ENCODE measurements at places on chromosomes 7 and 10. TPM values are rescaled to one million over a fixed set of nuclear protein-coding genes. Genes with fewer than 3 reads are reported as not detected.

The GATA3 gene
- total RNA-seq = not detected

DNA sequence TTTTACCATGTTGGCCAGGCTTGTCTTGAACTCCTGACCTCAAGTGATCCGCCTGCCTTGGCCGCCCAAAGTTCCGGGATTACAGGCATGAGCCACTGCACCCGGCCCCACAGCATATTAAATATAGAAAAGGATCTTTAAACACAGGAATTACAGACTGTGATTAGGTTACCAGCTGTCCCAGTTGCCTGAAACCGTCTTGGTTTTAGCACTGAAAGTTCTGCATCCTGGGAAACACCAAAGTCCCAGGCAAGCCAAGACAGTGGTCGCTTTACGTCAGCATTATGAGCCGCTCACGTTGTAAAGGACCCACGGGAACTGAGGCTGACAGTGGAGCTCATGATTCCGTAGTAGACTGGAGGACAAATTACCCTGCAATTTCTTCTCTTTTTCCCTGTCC is 69.0 kb upstream of the FAM180A start:
- no peak for DNase-seq
- no peaks in the 10 kb centered on the region for H3K36me3 ChIP-seq
- no peaks in the 10 kb centered on the region for H3K27me3 ChIP-seq
- no peaks in the 10 kb centered on the region for H3K4me1 ChIP-seq
- H3K27ac ChIP-seq = no peak overlapping the region
- no peak overlapping the region for H3K4me3 ChIP-seq

GRCh38 chr7:6344278-6344677 is 71.9 kb upstream of the CYTH3 start:
- DNase-seq = no peak
- H3K4me1 ChIP-seq = peaks cover 6% of the 10 kb centered on the region
- H3K27me3 ChIP-seq = no peaks in the 10 kb centered on the region

The ARHGEF5 gene
- 10.4 TPM for total RNA-seq

DNA sequence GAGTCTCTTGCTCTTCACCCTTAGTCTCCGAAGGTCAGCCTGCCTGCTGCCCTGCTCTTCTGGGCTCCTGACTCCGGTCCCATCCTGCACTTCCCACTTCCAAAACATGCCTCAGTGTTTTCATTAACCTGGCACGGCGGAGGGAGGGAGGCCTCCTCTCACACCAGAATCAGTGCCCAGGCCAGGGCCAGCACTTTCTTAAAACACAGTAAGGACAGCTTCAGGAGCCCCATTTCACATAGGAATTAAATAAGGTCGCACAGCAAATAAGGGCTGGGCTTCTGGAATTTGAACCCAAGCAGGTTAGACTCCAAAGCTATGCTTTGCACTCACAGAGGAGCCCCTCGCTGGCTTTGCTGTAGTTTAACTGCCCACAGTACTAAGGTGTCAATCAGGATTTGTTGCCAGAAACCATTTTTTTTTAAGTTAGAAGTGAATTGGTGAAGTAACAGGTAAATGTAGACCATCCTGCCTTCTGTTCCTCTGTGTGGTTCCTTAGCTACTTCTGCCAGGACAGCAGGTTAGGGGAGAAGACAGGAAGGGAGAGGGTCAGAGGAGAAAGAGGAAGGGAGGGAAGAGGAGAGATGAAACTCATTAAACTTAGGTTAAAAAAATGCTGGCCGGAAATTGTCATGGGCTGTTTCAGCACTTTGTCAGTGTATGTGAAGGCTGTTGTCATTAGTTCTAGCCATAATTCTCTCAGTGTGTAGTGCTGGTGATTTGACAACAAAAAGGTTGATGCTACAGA is 1.1 kb downstream of the RASSF4 start:
- peak overlapping the region; percentile 65 for H3K27ac ChIP-seq
- peaks cover 69% of the 10 kb centered on the region for H3K4me1 ChIP-seq
- DNase-seq = no peak
- H3K27me3 ChIP-seq = no peaks in the 10 kb centered on the region
- H3K36me3 ChIP-seq = no peaks in the 10 kb centered on the region
- H3K4me3 ChIP-seq = peak overlapping the region; percentile 79

DNA sequence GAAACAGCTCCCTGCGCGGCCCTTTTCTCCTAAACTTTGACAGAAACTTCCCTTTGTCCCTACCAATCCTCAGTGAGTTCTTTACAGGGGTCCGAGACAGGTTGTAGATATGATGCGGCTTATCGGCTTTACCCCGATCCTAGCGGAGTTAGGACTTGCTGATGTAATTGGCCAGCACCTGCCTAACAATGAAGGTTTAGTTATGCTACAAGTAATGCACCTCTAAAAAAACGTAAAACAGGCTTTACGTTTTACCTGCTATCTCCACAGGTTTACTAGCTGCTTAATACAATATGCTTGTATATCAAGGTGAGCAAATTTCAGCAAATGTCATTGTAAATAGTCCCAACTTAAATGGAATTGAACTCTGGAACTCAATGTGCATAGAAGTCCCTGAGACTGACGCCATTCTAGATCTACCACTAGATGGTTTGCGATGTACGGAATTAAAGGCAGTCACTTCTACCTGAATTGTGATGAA is 697 bp upstream of the SNX13 start:
- peak overlapping the region; percentile 89 for H3K27ac ChIP-seq
- H3K4me3 ChIP-seq = peak overlapping the region; percentile 84
- H3K27me3 ChIP-seq = no peaks in the 10 kb centered on the region
- no peak for DNase-seq
- H3K4me1 ChIP-seq = peaks cover 19% of the 10 kb centered on the region
- no peaks in the 10 kb centered on the region for H3K36me3 ChIP-seq

The SPDYE6 gene
- not detected for total RNA-seq

Data from thoracic aorta (tissue), 2 donors.